AG10803 (cell line): ENCODE measurements at places on chromosomes 2 and 18.

DNA sequence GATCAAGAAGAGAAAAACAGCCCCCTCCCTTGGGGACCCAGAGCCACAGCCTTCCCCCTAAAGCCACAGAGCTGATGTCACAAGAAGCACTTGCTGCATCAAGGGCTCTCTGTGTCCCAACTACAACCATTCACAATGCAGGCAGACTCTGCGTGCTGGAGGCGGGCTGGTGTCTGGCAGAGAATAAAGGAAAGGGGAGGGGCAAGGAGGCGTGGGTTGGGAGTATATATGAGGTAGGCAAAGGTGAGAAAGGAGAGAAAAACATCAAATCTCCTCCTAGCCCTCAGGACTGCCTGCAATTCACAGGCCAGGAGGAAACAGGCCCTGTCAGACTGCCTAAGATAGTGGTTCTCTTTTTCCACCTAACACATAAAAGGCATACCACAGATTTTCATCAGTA is 48.8 kb upstream of the IHH start:
- no peak for DNase-seq

- DNase-seq: no peak
These were observed 218.4 kb upstream of the VRK2 start for GRCh38 chr2:57828221-57828620.

DNA sequence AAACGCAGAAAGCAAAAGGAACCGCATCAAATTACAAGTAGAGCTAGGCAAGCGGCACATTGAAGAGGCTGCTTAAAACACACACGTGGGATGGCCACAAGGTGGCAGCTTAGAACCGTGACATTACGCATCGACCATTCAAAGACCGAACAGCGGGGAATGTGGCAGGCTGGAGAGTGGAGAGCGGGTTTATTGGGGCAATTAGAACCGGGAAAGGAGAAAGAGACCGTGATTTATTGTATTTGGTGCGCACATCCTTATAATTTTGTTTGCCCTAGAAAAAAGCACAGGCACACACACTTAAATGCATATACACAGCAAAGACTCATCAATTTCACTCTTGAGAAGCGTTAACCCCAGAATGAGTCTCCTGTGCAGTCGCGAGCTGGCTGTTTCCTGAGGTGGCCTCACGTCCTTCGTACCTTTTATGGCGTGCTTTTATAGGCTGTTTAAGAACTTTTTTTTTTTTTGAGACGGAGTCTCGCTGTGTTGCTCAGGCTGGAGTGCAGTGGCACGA is 31.7 kb upstream of the MEP1B start:
- DNase-seq: peak; percentile 83

GRCh38 chr2:237725661-237726060 is 72.9 kb upstream of the RBM44 start:
- DNase-seq: no peak

DNA sequence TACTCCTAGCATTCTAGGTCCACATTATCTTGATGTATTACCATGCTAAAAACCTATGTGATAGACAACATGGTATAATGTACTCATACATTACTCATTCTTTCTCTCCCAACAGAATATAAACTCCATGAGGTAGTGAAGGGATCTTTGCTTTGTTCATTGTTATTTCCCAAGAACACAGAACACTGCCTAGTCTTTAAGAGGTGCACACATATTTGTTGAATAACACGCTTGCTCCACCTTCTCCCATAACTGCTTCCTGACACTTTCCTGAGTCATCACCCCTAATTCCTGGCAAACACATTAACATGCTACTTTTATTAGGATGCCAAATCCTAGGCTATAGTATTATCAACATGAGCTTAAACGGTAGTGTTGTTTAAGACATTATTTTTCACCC is 41.3 kb downstream of the REV1 start:
- DNase-seq: peak; percentile 60

DNA sequence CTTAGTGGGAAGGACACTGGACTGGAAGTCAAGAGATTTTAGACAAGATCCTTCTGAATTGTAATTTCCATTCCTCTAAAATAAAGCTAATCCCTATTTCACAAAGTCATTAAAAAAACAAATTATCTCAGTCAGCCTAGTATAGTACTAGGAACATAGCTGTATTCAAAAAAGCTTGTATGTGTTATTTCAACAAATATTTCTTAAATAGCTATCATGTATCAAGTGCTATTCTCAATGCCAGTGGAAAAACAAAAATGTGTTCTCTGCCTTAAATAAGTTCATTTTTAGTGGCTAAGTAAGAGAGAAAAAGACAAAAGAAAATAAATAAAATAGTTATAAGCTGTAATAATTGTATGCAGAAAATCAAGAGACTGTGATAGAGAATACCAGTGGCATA is 541.8 kb upstream of the CDH2 start:
- no peak for DNase-seq

DNA sequence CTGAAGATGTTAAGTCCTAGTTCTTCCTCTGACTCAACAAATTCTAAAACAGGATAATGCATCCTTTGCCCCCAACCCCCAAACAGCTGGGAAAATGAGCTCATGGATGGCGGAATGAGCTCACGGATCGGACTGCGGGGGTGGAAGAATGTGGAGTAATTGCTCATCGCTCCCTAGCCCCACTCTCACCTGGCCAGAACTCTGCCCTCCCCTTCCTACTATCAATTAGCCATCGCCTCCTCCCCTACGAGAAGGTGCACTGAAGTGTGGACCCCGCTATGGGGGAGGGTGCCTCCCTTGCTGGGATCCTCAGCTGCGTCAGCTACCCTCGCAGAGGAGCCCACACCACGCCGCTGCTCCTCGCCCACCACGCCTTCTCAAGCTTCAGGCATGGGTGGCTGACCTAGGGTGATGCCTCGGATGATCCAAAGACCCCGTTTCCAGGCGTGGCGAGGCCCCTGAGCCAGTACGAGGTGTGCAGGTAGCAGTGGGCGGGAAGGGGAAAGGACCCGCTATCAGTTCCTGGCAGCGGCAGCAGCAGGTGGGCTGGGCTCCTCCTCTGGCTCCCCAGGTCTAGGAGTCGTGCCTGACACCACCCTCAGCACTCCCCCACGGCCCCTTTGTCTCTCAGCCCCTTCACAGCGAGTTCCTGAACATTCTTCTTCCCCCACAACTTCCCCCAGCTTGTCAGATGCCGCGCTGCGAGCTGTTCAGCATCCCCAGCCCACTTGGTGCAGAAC is 82.1 kb upstream of the POMC start:
- peak; percentile 22 for DNase-seq

DNA sequence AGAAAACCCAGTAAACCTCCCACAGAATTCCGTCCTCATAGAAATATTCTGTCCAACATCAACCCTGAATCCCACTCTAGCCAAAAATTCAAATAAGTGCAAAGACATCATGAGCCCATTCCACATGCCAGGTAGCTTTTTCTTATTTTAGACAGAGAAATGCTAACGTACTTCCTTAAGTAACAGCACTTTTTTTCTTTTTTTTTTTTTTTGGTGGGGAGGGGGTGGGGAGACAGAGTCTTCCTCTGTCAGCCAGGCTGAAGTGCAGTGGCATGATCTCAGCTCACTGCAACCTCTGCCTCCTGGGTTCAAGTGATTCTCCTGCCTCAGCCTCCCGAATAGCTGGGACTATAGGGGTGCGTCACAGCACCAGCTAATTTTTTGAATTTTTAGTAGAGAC is 45.5 kb downstream of the ANKRD44 start:
- no peak for DNase-seq

- DNase-seq: peak; percentile 55
These were observed 239.9 kb downstream of the MTX2 start for GRCh38 chr2:176508984-176509740.

GRCh38 chr2:32627441-32627813 is 423 bp upstream of the TTC27 start:
- peak; percentile 56 for DNase-seq
